SK-N-SH (cell line): ENCODE measurements at places on chromosomes 2 and 18. TPM values are rescaled to one million over a fixed set of nuclear protein-coding genes. Genes with fewer than 3 reads are reported as not detected.

RUFY4 gene
- polyA plus RNA-seq, result not detected in 2 replicates

SLC38A11 gene
- polyA plus RNA-seq, result not detected in 2 replicates

ZNF521 gene
- 14.1 and 17.8 TPM in 2 replicates for polyA plus RNA-seq

DCAF17 gene
- 4.9 and 7.5 TPM in 2 replicates for polyA plus RNA-seq

ITM2C gene
- polyA plus RNA-seq, result 288 and 290 TPM in 2 replicates

DAPL1 gene
- polyA plus RNA-seq, result not detected in 2 replicates

DNA sequence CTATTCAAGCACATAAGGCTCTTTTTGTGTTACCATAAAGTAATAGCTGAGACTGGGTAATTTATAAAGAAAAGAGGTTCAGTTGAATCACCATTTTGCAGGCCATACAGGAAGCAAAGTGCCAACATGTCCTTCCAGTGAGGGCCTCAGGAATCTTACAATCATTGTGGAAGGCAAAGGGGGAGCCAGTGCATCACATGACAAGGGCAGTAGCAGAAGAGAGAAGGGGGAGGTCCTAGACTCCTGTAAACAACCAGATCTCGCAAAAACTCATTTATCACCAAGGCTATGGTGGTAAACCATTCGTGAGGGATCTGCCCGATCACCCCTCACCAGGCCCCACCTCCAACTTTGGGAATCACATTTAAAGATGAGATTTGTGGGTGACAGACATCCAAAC lies 16.7 kb downstream of the DSG4 start:
- no peaks in the 10 kb centered on the region for H3K36me3 ChIP-seq
- H3K4me3 ChIP-seq, result no peak overlapping the region
- no peak for DNase-seq
- H3K4me1 ChIP-seq, result no peaks in the 10 kb centered on the region
- H3K27me3 ChIP-seq, result 0 out of 2 replicates have a peak, but pooled peaks cover 4% of the 10 kb centered on the region

DNA sequence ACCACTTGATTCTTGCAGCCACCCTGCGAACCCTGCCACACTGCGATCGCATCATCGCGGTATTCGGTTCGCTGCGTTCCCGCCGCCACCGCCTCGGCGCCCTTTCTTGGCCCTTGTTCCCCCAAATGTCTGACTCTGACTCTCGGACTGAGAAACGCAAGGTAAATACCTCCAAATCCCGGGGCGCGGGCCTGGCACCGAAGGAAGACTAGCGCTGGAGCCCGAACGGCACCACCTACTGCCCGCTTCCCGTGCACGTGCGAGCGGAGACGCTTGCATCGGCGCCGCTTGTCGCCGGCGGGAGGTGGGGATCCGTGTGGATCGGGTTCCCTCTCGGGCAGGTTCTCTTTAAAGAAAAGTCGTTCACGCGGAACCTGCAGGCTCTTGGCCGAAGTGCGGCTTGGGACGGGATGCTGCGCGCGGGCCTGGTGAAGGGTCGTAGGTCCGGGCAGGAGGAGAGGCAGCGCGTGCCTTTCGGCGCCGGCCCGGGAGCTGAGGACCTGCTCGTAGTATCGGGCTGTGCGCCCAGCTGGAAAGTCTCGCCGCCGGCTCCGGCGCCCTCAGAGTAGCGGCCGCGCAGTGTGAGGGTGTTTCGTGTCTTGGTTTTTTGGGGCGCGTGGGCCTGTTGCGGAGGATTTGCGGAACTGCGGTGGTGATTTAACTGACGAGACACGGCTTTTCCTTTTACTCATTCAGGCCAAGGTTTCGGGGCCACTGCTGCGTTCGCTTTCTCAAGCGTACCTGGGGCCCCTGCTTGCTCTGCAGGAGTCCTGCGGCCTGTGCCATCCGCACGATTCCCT lies 514 bp downstream of the BCL2L11 start:
- peak overlapping the region; percentile 92 for H3K4me3 ChIP-seq
- H3K36me3 ChIP-seq, result peaks cover 21% of the 10 kb centered on the region
- H3K27ac ChIP-seq, result peak overlapping the region; percentile 69; the same call in 1 of the 2 replicates
- no peaks in the 10 kb centered on the region for H3K27me3 ChIP-seq
- H3K4me1 ChIP-seq, result no peaks in the 10 kb centered on the region

- H3K27ac ChIP-seq, result no peak overlapping the region
- no peaks in the 10 kb centered on the region for H3K4me1 ChIP-seq
- no peaks in the 10 kb centered on the region for H3K27me3 ChIP-seq
- H3K4me3 ChIP-seq, result no peak overlapping the region
- no peaks in the 10 kb centered on the region for H3K36me3 ChIP-seq
Observed at GRCh38 chr18:8277270-8277669, 332.0 kb upstream of the RAB12 start.

DNA sequence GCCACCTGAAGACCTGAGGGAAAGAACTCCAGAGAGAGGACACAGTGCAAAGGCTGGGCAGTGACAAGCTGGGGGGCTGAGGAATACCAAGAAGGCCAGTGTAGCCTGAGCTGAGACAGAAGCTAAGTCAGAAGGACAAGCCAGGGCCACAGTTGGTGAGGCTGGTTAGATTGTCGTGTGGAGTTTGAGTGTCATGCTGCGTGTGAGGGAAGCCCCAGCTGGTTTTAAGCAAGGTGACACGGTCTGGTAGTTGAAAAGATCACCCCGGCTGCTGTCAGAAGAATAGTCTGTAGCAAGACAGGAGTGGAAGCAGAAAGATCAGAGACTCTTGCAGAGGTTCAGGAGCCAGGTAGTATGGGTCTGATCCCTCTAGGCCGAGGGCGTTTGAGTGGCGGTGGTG lies 50.6 kb upstream of the RMDN2 start:
- H3K36me3 ChIP-seq, result no peaks in the 10 kb centered on the region
- no peak overlapping the region for H3K4me3 ChIP-seq
- peaks cover 48% of the 10 kb centered on the region for H3K4me1 ChIP-seq
- no peaks in the 10 kb centered on the region for H3K27me3 ChIP-seq
- no peak overlapping the region for H3K27ac ChIP-seq

DNA sequence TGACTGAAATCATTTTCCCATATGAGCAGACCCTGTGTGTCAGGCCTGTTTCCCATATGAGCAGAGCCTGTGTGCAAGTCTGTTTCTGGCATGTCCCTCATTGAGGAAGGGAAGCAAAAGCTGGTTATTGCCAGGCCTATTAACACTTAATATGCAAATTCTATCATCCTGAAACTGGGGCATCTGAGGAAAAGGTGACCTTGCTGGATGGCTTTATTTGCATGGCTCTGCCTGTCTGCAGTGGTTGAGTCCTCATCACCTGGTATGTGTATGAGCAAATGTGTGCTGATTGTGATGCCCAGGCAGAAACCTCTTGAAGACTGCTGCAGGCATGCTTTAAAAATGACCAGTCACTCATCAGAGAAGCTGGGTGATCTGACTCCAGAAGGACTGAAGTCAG lies 31.2 kb downstream of the EIF4E2 start:
- peaks cover 40% of the 10 kb centered on the region; the same call in 1 of the 2 replicates for H3K36me3 ChIP-seq
- H3K27ac ChIP-seq, result no peak overlapping the region
- no peaks in the 10 kb centered on the region for H3K27me3 ChIP-seq
- H3K4me1 ChIP-seq, result no peaks in the 10 kb centered on the region

- H3K27me3 ChIP-seq, result no peaks in the 10 kb centered on the region
- DNase-seq, result peak; percentile 55
- peaks cover 11% of the 10 kb centered on the region; the same call in 1 of the 2 replicates for H3K4me1 ChIP-seq
- H3K36me3 ChIP-seq, result no peaks in the 10 kb centered on the region
- no peak overlapping the region for H3K27ac ChIP-seq
Observed at GRCh38 chr2:120740765-120741524, 5.3 kb downstream of the GLI2 start.

DNA sequence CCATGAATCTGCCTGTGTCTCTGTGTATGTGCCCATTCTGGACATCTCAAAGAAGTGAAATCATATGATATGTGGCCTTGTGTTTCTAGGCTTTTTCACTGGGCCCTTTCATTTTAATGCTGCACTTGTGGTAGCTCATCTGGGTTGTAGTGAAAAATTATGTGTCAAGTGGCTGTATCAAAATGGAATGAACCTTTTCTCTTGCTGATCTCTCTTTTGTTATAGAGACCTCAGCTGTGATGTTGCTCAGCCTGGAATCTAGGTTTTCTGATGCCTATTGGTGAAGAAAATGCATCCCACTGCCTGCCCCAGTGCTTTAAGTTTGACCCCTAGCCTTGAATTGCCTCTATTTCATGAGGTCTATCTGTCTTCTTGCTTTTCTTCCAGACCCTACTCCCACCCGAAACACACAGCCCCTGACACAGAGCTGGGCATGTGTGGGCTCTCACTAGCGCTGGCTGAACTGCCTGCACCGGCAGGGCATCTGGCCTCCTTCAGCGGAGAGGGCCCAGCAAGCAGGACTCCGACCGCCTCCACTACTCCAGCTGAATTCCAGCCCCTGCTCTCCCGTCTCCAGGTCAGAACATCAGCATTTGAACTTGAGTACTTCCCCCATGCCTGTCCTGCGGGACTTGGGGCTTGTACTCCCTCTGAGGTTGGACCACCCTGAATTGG lies 175.8 kb upstream of the MSH6 start:
- peaks cover 23% of the 10 kb centered on the region for H3K27me3 ChIP-seq
- H3K27ac ChIP-seq, result no peak overlapping the region
- no peaks in the 10 kb centered on the region for H3K4me1 ChIP-seq

- no peak overlapping the region; the same call in 1 of the 2 replicates for H3K27ac ChIP-seq
- H3K36me3 ChIP-seq, result no peaks in the 10 kb centered on the region
- H3K4me3 ChIP-seq, result no peak overlapping the region
- no peaks in the 10 kb centered on the region for H3K4me1 ChIP-seq
- no peaks in the 10 kb centered on the region for H3K27me3 ChIP-seq
- DNase-seq, result no peak
Observed at GRCh38 chr2:171533331-171533730, 11.1 kb downstream of the CYBRD1 start.

DNA sequence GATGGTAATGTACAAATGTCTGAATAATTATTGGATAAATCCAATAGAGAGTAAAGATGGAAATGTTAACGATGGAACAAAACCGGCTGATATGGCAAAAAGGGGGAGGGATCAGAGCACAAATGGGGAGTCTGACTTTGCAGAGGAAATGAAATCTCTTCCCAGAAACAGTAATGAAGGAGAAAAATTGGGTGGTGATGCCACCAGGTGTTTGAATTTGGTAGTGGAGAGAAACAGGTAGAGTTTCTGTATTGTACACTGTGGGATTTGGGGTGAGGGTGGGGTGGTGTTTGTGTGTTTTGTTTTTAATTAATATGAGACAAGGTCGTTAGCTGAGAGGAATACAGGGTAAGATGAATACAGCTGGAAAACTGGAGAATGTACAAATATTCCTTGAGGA lies 20.4 kb upstream of the XDH start:
- H3K27ac ChIP-seq, result no peak overlapping the region
- no peaks in the 10 kb centered on the region for H3K27me3 ChIP-seq
- peak; percentile 17 for DNase-seq
- peaks cover 5% of the 10 kb centered on the region; the same call in 1 of the 2 replicates for H3K4me1 ChIP-seq

GRCh38 chr2:68505603-68506159 lies 38.3 kb downstream of the APLF start:
- H3K36me3 ChIP-seq, result peaks cover 5% of the 10 kb centered on the region
- H3K4me3 ChIP-seq, result no peak overlapping the region
- H3K27ac ChIP-seq, result no peak overlapping the region
- DNase-seq, result no peak

DNA sequence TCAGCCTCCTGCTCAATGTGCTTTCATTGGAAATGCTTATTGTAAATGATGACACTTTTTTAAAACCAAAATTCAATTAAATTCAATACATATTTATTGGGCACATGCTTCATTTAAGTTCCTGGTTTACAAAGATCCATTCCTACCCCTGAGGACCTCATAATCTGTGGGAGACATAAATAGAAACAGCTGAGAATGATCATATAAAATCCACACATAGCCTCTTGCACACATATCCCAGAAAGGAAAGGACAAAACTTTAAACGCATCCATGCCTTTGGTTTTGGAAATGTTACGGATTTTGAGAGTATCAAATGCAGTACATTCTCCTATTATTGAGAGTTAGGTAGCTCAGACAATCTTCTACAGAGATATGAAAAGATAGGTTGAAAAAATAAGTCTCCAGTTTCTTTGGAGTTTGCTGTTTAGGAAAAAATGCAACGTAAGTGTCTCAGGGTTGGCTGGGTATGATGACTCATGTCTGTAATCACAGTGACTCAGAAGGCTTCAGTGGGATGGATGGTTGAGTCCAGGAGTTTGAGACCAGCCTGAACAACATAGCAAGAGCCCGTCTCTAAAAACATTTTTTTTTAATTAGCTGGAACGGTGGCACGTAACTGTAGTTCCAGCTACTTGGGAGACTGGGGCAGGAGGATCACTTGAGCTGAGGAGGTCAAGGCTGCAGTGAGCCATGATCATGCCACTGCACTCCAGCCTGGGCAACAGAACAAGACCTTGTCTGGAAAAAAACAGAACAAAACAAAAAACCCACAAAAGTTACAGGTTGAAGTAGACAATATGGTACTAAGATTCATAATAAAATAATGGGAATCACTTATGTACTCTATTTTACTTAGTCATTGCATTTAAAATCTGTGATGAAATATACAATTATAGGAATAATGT lies 3.9 kb upstream of the PRELID3A start:
- H3K27me3 ChIP-seq, result no peaks in the 10 kb centered on the region
- H3K27ac ChIP-seq, result no peak overlapping the region; the same call in 1 of the 2 replicates
- H3K4me3 ChIP-seq, result no peak overlapping the region
- H3K36me3 ChIP-seq, result no peaks in the 10 kb centered on the region
- no peak for DNase-seq

- no peaks in the 10 kb centered on the region for H3K27me3 ChIP-seq
- H3K4me3 ChIP-seq, result no peak overlapping the region
- no peaks in the 10 kb centered on the region for H3K4me1 ChIP-seq
- peaks cover 72% of the 10 kb centered on the region for H3K36me3 ChIP-seq
Observed at GRCh38 chr2:101879466-101879865, 112.3 kb upstream of the IL1R2 start.

DNA sequence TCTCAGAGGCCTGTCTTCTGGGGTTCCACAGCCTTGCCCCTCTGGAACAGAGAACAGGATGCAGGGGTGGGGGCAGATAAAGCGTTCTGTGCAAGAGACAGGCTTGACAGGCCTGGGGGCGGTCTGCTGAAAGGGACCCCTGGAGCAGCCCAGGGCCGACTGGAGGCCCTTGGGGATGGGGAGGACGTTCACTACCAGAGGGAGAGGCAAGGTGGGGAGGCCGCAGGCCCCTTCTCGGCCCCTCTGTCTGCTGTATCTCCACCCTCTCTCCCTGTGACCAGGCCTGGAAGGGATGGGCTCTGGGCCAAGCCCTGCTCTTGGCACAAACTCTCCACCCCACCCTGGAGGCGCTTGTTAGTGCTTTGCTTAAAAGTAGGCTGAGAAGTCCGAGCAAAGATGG lies 27.3 kb upstream of the INHBB start:
- no peak overlapping the region for H3K27ac ChIP-seq
- H3K4me3 ChIP-seq, result no peak overlapping the region
- no peaks in the 10 kb centered on the region; the same call in 1 of the 2 replicates for H3K4me1 ChIP-seq
- H3K36me3 ChIP-seq, result no peaks in the 10 kb centered on the region
- no peaks in the 10 kb centered on the region for H3K27me3 ChIP-seq

- no peak for DNase-seq
- no peaks in the 10 kb centered on the region for H3K4me1 ChIP-seq
- H3K27ac ChIP-seq, result no peak overlapping the region
- H3K27me3 ChIP-seq, result no peaks in the 10 kb centered on the region
Observed at GRCh38 chr18:45330170-45330594, 285.1 kb upstream of the SLC14A2 start.

- DNase-seq, result no peak
- no peak overlapping the region for H3K27ac ChIP-seq
- H3K36me3 ChIP-seq, result no peaks in the 10 kb centered on the region
- H3K4me1 ChIP-seq, result no peaks in the 10 kb centered on the region
Observed at GRCh38 chr2:104846786-104847585, 6.9 kb upstream of the POU3F3 start.
